ENCODE measurements at places on chromosomes 6 and 20.

DNA sequence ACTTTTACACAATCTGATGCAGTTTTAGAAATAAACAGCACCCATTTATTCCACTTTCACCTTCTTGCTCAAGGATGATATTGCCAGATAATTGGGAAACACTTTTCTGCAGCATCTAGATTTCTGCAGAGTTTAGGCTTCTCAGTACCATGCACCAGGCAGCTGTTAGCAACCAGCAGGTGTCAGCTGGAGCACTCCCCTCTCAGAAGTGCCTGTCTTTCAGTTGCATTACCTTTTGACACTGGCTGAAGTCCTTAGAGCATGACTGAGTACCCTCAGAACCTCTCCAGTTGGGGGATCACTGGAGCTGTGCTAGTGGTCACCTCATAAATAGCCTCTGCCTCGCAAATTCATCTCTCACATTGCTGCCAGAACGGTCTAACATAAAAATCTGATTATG is 91.2 kb downstream of the DNAH8 start:
- no peak for DNase-seq

- DNase-seq, result no peak
Measured at GRCh38 chr6:43758617-43759050, 11.4 kb upstream of the VEGFA start.

DNA sequence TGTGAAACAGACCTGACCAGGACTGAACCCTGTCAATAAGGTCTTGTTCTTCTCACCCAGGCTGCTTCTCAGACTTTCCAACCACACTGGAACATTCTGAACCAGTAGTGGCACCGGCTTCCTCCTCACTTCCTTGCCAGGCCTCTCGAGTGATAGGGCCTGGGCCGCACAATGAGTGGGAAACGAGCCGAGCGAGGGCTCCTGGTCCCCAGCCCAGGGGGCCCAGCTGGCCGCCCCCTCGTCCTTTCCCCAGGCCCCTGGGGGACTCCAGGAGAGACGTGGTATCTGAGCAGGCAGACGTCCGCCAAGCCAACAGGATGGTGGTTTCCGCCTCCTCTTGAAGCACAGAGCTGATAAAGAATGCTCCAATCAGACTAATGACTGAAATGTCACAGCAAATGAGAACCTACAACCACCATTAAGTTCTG is 117.9 kb downstream of the GMDS start:
- DNase-seq, result no peak

DNA sequence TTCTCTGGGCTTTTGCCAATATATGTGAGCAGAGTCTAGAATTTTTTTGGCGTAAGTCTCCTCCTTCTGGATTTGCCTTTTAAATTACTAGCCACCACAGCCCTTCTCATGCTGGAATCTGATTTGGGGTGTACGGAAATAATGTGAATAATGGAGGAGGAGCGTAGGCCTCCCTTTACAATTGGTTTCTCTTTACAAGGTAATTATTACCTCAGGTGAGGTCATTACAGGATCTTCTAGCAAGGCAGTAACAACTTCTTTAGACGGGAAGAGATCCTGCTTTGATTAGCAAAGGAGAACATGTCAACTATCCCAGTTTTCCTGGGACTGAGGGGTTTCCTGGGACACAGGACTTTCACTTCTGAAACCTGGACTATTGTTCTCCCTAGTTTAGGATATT is 8.9 kb downstream of the RWDD2A start:
- no peak for DNase-seq

- no peak for DNase-seq
Measured at GRCh38 chr20:24763386-24764026, 185.6 kb upstream of the CST7 start.

- no peak for DNase-seq
Measured at GRCh38 chr20:62481425-62482145, 5.8 kb upstream of the GATA5 start.

GRCh38 chr6:34227761-34228421 is 8.8 kb upstream of the HMGA1 start:
- no peak for DNase-seq

GRCh38 chr6:146090474-146090873 is 61.6 kb downstream of the GRM1 start:
- no peak for DNase-seq

DNA sequence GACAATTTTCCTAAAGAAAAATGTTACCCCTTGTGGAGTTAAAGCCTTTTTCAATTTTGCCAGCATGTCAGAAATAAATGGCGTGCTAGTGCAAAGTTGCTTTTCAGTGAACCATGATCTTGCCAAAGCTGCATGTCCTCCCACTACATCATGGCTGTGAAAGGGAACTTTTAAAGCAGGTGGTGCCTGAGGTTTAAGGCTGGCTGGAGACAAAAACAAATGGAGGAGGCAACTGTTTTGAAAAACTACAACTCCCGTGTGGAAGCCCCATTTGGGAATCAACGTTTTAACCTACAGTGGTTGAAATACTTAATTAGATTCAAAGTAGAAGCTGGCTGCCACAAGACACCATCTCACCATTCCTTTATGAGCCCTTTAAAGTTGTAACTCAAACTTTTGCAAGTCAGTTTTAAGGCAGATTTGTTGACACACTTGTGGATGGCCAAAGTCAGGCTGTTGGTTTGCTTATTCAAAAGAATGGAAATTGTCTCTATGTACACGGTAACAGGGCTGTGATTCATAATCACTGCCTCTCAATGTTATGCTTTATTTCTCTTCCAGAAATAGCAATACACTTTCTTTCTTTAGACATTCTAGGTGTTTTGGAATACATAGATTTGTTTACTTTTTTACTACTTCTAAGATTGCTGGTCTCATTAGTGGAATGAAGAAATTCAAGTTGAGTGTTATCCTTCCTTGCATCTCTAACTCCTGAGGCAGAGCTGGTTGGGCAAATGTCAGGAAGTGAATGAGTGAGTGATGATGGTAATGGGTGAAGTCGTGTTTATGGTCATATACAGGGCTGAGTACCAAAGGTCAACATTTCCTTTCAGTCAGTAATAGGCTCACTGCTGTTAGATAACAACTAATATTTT is 196.4 kb upstream of the GMDS start:
- DNase-seq, result no peak

DNA sequence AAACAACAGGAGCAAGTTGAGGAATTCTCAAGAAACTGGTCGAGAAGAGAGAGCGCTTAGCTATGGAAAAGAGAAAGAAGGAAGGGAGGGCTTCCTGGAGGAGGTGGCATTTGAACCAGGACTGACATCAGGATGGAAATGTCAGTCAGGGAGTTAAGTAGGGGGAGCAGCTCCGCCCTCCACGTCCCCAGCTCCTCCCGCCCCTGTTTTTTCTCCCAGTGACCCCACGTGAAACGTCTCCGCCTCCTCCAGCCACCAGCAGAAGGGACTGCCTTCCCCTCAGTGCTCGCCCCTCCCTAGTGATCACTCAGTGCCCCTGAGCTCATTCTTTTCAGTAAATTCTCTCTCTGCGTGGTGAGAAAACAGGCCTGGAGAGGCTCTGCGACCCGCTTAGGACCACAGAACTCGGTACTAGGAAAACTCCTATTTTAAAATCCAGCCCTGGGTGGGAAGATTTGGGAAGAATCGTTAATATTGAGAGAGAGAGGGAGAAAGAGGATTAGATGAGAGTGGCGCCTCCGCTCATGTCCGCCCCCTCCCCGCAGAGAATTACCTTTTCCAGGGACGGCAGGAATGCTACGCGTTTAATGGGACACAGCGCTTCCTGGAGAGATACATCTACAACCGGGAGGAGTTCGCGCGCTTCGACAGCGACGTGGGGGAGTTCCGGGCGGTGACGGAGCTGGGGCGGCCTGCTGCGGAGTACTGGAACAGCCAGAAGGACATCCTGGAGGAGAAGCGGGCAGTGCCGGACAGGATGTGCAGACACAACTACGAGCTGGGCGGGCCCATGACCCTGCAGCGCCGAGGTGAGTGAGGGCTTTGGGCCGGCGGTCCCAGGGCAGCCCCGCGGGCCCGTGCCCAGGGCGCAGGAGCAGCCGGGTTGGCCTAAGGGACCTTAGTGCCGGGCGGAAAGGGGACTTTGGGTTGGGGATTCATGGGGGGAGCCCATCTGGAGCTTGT is 4.6 kb downstream of the HLA-DPB1 start:
- no peak for DNase-seq

GRCh38 chr20:59104831-59105230 is 58.8 kb upstream of the ZNF831 start:
- DNase-seq, result no peak

- no peak for DNase-seq
Measured at GRCh38 chr6:15389765-15390723, 144.2 kb downstream of the JARID2 start.

DNA sequence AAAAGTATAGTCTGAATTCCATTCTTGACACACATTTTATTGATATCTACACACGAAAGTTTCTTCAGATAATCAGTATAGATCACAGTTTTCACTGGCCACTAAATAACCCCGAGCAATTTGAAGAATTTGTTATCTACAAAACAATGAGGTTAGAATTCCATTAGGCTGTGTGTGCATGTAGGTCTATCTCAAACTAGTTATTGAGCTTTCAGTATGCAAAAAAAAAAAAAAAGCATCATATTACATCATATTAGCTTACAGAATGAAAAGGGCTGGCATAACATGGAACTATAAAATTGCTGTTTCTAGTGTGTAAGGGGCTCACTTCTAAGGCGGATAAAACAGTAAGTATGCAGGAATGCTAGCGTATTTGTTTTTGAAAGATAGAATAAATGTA is 59.5 kb upstream of the ADGRG6 start:
- peak; percentile 2 for DNase-seq

DNA sequence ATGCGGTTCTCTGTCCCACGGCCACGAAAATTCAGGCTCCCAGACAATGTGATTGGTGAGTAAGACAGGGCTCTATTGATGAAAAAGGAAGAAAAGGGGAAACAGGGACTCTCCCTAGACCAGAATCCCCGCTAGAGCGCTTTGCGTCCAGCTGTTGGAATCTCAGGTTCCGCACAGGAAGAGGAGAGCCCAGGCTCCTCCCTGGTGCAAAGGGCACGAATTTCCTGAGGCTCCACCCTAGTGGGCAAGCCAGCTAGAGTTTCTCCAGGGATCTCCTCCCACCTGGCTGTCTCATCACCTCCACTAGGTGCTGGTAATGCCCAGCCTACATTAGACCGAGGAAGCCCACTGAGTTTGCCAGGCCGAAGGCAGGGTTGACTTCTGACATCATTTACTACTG is 135.9 kb upstream of the SOX4 start:
- DNase-seq, result no peak

DNA sequence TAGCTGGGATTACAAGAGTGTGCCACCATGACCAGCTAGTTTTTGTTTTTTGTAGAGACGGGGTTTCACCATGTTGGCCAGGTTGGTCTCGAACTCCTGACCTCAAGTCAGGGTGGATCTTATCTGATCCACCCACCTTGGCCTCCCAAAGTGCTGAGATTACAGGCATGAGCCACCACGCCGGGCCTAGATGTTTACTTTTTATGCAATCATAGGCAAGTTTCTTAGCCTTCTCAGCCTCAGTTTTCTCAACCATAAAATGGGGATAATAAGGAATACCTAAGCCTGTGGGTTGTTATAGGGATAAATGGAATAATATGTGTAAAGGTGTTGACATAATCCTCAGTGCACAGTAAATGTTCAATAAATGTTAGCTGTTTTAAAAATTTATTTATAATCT is 9.8 kb downstream of the SPATS1 start:
- no peak for DNase-seq

GRCh38 chr20:59618131-59618530 is 13.8 kb downstream of the PHACTR3 start:
- DNase-seq, result no peak

DNA sequence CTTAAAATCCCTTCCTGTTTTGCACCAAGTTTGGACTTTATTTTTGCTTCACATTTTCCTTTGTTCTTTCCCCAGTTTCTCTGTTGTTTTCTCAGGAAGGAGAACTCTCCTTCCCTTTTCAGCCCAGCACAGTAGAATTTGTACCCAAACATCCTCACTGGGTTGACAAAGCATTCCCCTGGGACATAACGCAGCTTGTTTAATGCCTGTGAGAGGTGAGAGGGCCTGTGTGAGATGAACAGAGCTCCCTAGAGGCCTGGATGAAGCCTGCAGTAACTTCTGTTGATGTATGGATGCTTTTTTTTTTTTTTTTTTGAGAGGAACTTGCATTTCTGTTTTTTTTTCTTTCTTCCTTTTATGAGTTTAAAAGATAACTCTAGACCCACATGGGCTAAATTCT is 104.9 kb upstream of the SLC22A23 start:
- DNase-seq, result no peak

DNA sequence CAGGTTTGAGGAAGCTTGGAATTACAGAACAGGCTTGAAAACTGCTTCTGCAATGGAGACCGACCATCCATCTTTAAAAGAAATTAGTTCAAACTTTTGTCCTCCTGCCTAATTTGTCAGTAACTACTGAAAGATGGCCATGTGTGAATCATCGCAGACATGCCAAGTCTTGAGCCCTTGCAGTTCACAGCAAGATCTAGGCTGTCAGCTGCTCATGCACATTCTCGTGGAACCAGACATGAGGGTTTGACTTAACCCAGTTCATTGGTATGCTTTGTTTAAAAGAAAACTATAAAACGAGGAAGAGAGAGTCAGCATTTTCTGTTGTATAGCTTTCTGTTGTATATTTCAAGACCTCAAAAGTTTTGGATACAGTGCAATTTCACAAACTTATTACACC is 74.0 kb upstream of the SAMD5 start:
- DNase-seq, result no peak

DNA sequence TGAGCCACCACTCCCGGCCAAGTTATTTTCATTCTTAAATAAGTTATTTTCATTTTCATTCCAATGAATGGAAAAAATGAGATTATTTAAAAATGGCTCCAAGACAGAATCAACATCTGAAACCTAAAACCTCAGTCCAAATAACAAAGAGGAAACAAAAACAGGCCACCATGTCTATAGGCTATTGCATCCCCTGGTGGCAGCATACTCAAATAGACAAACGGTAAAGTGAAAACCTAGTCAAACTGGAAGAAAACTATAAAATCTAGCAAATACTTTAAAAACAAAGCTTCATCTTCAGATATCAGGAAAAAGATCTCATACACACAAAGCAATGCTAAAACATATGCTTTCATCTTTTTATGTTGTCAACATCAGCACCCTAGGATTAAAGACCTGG is 20.9 kb downstream of the IL17A start:
- DNase-seq, result no peak

- no peak for DNase-seq
Measured at GRCh38 chr6:138601128-138601527, 101.8 kb upstream of the NHSL1 start.

DNA sequence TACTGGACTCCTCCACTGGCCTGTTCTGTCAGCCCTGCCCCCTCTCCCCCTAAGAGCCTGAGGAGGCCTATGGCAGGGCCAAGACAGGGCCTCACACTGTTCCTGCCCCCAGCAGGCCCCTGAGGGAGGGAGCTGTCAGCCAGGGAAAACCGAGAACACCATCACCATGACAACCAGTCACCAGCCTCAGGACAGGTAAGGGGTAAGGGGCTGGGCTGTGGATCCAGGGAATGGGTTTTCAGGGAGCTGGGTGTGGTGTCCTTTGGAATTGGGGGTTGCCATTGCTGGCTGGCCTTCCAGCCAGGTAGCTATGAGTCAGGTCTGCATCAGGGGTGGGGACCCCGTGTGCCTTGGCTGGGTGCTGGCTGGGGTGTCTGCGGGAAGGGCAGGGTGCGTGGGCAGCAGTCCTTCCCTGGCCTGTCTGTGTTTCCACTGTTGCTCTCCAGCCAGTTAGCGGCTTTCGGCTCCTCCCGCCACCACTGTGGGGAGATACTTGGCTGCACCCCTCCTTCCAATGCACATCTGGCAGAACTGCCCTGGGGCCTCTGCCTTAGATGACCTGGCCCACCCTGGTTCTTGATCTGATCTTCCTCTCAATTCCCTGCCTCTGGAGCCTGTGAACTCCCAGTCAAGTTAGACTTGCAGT is 3.9 kb downstream of the SLC29A1 start:
- DNase-seq, result no peak

Measured in AG09309 (cell line).